ENCODE measurements at places on chromosomes 4 and X.

- H3K27ac ChIP-seq: no peak overlapping the region
- H3K4me3 ChIP-seq: no peak overlapping the region
- H3K36me3 ChIP-seq: no peaks in the 10 kb centered on the region
- no peak for DNase-seq
- no peaks in the 10 kb centered on the region for H3K27me3 ChIP-seq
- H3K4me1 ChIP-seq: peaks cover 9% of the 10 kb centered on the region
Observed at GRCh38 chr4:38455092-38455862, 208.7 kb upstream of the KLF3 start.

GRCh38 chrX:10938365-10938923 is 172.7 kb upstream of the HCCS start:
- no peak for DNase-seq
- H3K27ac ChIP-seq: no peak overlapping the region
- H3K4me3 ChIP-seq: no peak overlapping the region
- no peaks in the 10 kb centered on the region for H3K27me3 ChIP-seq
- no peaks in the 10 kb centered on the region for H3K4me1 ChIP-seq
- no peaks in the 10 kb centered on the region for H3K36me3 ChIP-seq

- no peaks in the 10 kb centered on the region for H3K27me3 ChIP-seq
- H3K4me1 ChIP-seq: peaks cover 5% of the 10 kb centered on the region
- no peak overlapping the region for H3K27ac ChIP-seq
Observed at GRCh38 chrX:41386222-41386990, 52.4 kb downstream of the DDX3X start.

- H3K36me3 ChIP-seq: no peaks in the 10 kb centered on the region
- no peak for DNase-seq
- no peaks in the 10 kb centered on the region for H3K27me3 ChIP-seq
- no peaks in the 10 kb centered on the region for H3K4me1 ChIP-seq
Observed at GRCh38 chr4:100695039-100695654, 177.3 kb upstream of the EMCN start.

DNA sequence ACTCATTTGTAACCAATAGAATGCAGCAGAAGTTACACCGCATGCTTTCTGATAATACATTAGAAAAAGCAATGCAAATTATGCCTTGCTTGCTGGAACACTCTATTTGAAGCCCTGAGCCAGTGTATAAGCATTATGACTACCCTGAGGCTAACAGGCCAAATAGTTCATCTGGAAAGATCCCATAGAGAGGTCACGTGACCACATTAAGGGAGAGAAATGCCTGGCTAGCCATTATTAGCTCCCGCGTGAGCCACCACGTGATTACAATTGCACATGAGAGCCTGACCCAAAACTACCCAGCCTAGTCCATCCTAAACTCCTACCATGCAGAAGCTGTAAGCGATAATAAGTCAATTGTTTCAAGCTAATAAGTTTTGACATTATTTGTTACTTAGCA is 472.9 kb upstream of the GALNTL6 start:
- H3K27ac ChIP-seq: no peak overlapping the region
- no peaks in the 10 kb centered on the region for H3K36me3 ChIP-seq
- DNase-seq: no peak
- H3K4me1 ChIP-seq: no peaks in the 10 kb centered on the region
- H3K27me3 ChIP-seq: no peaks in the 10 kb centered on the region

DNA sequence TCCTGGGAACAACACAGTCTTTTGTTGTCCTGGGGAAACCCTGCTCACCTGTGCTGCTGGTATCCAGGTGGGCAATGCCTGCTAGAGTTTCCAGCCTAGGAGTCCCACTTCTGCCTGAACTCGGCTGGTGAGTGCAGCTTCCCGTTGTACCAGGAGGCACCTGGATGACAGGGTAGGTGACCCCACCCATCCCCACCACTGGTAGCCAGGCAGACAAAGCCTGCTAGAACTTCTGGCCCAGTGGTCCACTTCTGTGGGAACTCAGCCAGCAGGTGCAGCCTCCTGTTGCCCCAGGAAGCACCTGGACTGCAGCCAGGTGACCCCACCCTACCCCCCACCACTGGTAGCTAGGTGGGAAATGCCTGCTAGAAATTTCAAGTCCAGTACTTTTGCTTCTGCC is 9.7 kb upstream of the TCEAL2 start:
- no peak overlapping the region for H3K27ac ChIP-seq
- no peaks in the 10 kb centered on the region for H3K27me3 ChIP-seq
- no peak for DNase-seq
- H3K36me3 ChIP-seq: no peaks in the 10 kb centered on the region
- no peak overlapping the region for H3K4me3 ChIP-seq

- H3K27ac ChIP-seq: no peak overlapping the region
- H3K36me3 ChIP-seq: no peaks in the 10 kb centered on the region
- H3K4me3 ChIP-seq: no peak overlapping the region
- DNase-seq: no peak
Observed at GRCh38 chr4:39648827-39649558, 10.3 kb upstream of the SMIM14 start.

GRCh38 chrX:148517176-148517575 is 16.8 kb downstream of the AFF2 start:
- H3K4me3 ChIP-seq: no peak overlapping the region
- H3K4me1 ChIP-seq: no peaks in the 10 kb centered on the region
- no peaks in the 10 kb centered on the region for H3K27me3 ChIP-seq
- no peak overlapping the region for H3K27ac ChIP-seq

DNA sequence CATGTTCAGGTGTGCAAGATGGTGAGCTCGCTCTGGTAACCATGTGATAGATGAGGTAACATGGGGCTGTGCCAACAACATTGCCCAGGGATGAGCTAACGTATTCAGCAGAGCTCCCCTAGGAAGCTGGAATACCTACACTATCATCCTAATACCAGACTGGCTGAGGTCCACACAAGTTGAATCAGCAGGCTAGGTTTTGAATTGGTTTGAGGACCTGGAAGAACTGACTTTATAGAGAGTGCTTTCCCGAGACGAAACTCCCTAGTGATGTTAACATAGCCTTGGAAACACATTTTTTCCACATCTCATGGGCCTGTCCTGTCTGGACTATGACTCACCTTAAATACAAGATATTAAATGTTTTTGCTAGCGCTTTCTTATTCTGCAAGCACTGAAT is 56.7 kb downstream of the IGFBP7 start:
- no peak overlapping the region for H3K4me3 ChIP-seq
- DNase-seq: no peak

- H3K4me1 ChIP-seq: no peaks in the 10 kb centered on the region
- DNase-seq: no peak
- no peaks in the 10 kb centered on the region for H3K36me3 ChIP-seq
- H3K27me3 ChIP-seq: no peaks in the 10 kb centered on the region
Observed at GRCh38 chrX:37763400-37763799, 16.5 kb upstream of the CYBB start.

- no peaks in the 10 kb centered on the region for H3K27me3 ChIP-seq
- no peak overlapping the region for H3K27ac ChIP-seq
- H3K36me3 ChIP-seq: no peaks in the 10 kb centered on the region
Observed at GRCh38 chrX:107804427-107804826, 21.2 kb upstream of the MID2 start.

DNA sequence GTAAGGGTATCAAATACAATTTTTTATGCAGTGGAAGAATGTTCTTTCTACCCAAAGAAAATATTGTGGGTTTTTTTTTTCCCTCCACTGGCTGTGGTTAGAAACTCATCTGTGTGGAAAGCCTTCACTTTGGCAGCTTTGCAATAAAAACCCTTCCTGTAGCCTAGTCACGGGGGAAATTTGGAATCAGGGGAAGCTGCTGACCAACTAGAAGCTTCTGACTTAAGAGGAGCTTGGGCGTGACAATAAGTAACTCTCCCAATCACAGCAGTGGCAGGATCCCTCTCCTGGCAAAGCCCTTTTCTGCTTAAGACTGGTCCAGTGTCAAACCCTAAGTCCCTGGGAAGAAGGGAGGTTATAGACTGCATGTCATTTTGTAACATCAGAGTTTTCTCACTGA is 87.9 kb downstream of the LRRC66 start:
- no peaks in the 10 kb centered on the region for H3K36me3 ChIP-seq
- H3K27ac ChIP-seq: no peak overlapping the region
- H3K27me3 ChIP-seq: no peaks in the 10 kb centered on the region

DNA sequence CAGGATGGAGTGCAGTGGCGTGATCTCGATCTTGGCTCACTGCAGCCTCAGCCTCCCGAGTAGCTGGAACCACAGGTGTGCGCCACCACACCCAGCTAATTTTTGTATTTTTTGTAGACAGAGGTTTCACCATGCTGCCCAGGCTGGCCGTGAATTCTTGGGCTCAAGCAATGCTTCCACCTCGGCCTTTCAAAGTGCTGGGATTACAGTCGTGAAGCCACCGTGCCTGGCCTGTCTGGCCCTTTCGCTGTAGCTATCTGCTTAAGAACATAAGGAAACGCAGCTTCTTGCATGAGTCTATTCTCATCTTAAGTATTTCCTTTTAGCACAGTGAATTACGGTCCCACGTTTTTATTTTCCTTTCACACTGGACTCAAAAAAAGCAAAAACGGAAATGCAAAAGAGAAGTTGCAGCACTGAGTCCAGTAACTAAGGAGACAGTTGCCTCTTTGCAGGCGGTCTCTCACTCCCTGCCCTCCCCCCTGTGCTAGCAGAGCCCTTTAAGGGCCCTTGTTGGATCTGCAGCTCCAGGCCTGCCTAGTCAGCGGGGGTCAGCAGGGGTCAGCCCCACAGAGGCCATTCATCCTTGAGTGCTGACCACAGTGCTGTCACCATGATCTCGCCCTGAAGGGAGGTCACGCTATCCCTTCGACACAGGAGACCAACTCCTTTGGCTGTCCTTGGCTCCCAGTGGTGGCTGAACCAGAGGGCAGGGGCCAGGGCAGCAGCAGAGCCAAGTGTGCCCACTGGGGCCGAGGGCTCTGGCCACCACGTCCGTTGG is 21.8 kb upstream of the TBC1D14 start:
- peaks cover 4% of the 10 kb centered on the region for H3K36me3 ChIP-seq
- H3K4me1 ChIP-seq: peaks cover 27% of the 10 kb centered on the region
- H3K27me3 ChIP-seq: no peaks in the 10 kb centered on the region
- H3K27ac ChIP-seq: no peak overlapping the region

- no peaks in the 10 kb centered on the region for H3K36me3 ChIP-seq
- no peak for DNase-seq
- H3K4me1 ChIP-seq: no peaks in the 10 kb centered on the region
- no peaks in the 10 kb centered on the region for H3K27me3 ChIP-seq
- no peak overlapping the region for H3K4me3 ChIP-seq
Observed at GRCh38 chr4:142160509-142160908, 524.1 kb downstream of the IL15 start.

GRCh38 chr4:16007471-16008095 is 44.6 kb upstream of the FGFBP2 start:
- peaks cover 7% of the 10 kb centered on the region for H3K27me3 ChIP-seq
- H3K4me3 ChIP-seq: no peak overlapping the region
- H3K36me3 ChIP-seq: no peaks in the 10 kb centered on the region

DNA sequence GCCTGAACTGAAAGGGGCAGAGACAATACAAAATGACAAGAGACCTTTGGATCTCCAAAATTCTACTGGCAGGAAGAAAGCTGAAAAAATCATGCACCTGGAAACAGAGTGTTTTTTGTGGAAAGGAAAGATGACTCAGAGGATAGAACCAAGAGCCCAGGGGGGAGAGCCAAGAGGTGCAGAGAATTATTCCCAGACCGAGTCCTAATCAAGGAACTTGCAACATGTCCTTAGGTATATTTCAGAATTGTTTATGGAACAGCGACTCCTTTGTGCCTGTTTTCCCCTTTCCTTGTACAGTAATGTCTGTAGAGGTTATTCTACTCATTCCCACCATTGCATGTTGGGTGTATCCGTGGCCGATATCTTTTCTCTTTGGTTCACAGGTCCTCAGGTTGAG is 71.7 kb downstream of the YIPF6 start:
- H3K27ac ChIP-seq: no peak overlapping the region
- no peak for DNase-seq
- H3K4me1 ChIP-seq: no peaks in the 10 kb centered on the region
- no peaks in the 10 kb centered on the region for H3K36me3 ChIP-seq
- H3K4me3 ChIP-seq: no peak overlapping the region

GRCh38 chrX:250965-251364 is 30.2 kb upstream of the PLCXD1 start:
- no peaks in the 10 kb centered on the region for H3K4me1 ChIP-seq
- H3K27ac ChIP-seq: no peak overlapping the region
- H3K36me3 ChIP-seq: no peaks in the 10 kb centered on the region
- no peak for DNase-seq
- no peak overlapping the region for H3K4me3 ChIP-seq
- H3K27me3 ChIP-seq: no peaks in the 10 kb centered on the region

GRCh38 chr4:139899346-139899745 is 233.7 kb downstream of the MGST2 start:
- H3K4me3 ChIP-seq: no peak overlapping the region
- H3K27ac ChIP-seq: no peak overlapping the region
- H3K36me3 ChIP-seq: no peaks in the 10 kb centered on the region

DNA sequence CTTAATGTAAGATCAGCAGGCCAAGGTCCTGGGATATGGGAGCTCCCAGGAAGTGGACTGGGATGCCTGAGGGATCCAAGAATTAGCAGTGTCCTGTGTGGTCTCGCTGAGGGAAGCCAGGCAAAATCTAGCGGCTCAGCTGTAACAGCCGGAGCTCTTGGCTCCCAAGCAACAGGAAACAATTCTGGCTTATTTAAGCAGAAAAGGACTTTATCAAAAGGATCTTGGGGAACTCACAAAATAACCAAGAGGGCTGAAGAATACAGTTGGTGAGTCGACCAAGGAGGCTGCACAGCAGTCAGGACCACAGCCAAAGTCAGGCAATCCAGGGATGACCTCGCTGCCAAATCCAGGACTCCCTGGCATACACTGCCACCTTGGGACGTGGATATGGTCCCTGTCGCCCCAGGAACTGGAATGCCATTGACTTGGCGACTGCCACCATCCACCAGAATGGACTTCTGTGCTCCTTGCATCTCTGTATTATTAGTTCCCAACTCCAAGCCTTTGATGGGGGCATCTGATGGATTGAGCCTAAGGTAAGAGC is 165.3 kb upstream of the BCOR start:
- H3K27me3 ChIP-seq: no peaks in the 10 kb centered on the region
- no peaks in the 10 kb centered on the region for H3K36me3 ChIP-seq
- no peak overlapping the region for H3K4me3 ChIP-seq
- H3K27ac ChIP-seq: no peak overlapping the region
- DNase-seq: no peak
- peaks cover 8% of the 10 kb centered on the region for H3K4me1 ChIP-seq

DNA sequence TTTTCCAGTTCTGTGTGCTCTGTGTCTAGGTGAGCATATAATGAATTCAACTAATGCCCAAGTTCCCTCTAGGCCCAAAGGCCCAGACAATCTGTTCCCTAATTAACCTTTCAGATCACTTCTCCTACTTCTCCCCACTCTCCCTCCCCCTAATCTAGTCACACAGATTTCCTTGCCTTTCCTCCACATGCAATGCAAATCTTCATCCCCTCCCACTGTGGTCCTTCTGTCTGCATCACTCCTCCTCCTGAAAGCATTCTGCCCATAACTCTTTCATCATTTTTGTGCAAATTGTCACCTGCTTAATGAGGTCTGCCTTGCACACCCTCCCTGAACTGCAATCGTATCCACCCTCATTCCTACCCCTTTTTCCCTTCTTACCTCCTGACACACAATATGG is 346.6 kb downstream of the FBXO8 start:
- no peaks in the 10 kb centered on the region for H3K36me3 ChIP-seq
- H3K27ac ChIP-seq: no peak overlapping the region
- no peaks in the 10 kb centered on the region for H3K27me3 ChIP-seq

GRCh38 chrX:101397779-101398178 is 7.0 kb downstream of the RPL36A start:
- no peak overlapping the region for H3K27ac ChIP-seq
- peaks cover under 1% of the 10 kb centered on the region for H3K4me1 ChIP-seq
- H3K36me3 ChIP-seq: no peaks in the 10 kb centered on the region
- no peaks in the 10 kb centered on the region for H3K27me3 ChIP-seq
- no peak for DNase-seq

GRCh38 chrX:100649550-100650356 is 5.8 kb downstream of the SRPX2 start:
- no peaks in the 10 kb centered on the region for H3K36me3 ChIP-seq
- H3K4me1 ChIP-seq: peaks cover 16% of the 10 kb centered on the region
- H3K27ac ChIP-seq: peak overlapping the region; percentile 83

Measured in suprapubic skin (tissue), 4 donors.